ENCODE measurements at places on chromosomes 1 and 21. TPM values are rescaled to one million over a fixed set of nuclear protein-coding genes. Genes with fewer than 3 reads are reported as not detected.

DNA sequence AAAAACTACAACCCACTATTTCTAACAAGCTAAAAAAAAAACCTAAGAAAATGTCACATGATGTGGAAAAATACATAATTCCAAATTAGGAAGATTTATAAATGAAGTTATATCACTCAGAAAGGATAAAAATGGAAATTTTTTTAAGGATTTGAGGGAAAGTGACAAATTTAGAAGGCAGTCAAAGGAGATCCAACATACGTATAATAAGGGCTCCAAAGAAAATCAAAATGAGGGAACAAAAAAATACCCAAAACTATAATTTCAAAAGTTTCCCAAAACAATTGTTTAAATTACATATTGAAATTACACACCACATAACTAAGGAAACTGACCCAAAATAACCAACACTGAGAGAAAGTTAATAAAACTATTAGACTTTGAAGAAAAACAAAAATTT is 381.1 kb upstream of the KAZN start:
- H3K27me3 ChIP-seq, result no peaks in the 10 kb centered on the region
- no peak overlapping the region for H3K4me3 ChIP-seq
- no peak overlapping the region for H3K27ac ChIP-seq
- H3K4me1 ChIP-seq, result no peaks in the 10 kb centered on the region

DNA sequence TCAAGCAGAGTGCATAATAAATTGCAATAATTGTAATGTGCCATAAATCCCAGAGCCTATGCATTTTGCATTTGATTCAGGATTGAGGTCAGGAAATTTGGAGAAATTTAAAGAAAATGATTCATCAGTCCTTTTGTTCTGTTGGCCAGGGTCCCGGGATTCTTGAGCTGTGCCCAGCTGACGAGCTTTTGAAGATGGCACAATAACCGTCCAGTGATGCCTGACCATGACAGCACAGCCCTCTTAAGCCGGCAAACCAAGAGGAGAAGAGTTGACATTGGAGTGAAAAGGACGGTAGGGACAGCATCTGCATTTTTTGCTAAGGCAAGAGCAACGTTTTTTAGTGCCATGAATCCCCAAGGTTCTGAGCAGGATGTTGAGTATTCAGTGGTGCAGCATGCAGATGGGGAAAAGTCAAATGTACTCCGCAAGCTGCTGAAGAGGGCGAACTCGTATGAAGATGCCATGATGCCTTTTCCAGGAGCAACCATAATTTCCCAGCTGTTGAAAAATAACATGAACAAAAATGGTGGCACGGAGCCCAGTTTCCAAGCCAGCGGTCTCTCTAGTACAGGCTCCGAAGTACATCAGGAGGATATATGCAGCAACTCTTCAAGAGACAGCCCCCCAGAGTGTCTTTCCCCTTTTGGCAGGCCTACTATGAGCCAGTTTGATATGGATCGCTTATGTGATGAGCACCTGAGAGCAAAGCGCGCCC is 8.7 kb downstream of the PROX1 start:
- no peaks in the 10 kb centered on the region for H3K36me3 ChIP-seq
- H3K27ac ChIP-seq, result no peak overlapping the region
- DNase-seq, result peak; percentile 74
- H3K27me3 ChIP-seq, result peaks cover 7% of the 10 kb centered on the region

GRCh38 chr1:3053366-3053980 is 15.5 kb upstream of the PRDM16 start:
- no peaks in the 10 kb centered on the region for H3K4me1 ChIP-seq
- no peak overlapping the region for H3K4me3 ChIP-seq
- peak; percentile 16 for DNase-seq

DNA sequence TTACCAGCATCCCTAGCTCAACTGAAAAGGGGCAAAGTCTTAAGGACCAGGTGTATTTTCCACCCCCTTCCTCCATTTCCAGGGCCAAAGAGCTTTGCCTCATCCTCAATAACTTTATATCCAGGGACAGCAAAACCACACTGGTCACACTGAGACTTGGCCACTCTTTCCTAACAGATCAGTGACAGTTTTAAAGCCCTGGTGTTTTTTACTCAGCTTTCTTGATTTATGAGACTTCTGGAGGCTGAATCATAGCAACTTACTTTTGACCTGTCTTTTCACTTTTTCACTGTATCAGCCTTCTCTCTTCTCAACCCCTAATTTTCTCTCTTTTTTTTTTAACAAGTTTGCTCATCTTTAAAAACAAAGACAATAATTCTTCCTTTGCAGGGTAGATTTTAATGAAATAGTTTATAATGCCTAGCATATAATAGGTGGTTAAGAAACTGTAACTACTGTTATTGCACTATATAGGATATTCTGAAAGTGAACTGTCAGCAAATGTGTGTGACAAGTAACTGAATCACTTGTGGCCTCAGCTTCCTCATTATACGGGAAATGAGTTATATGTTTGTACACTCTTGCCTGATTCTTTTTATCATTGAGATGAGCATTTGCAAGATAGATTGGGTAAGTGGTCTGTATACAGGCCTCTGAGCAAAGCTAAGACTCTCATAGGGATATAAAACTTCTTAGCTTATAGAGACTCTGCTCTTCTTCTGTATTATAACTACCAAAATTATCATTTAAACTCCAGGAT is 19.7 kb upstream of the DYNLT5 start:
- no peak for DNase-seq
- H3K4me1 ChIP-seq, result peaks cover 27% of the 10 kb centered on the region
- H3K27ac ChIP-seq, result peak overlapping the region; percentile 75
- no peaks in the 10 kb centered on the region for H3K36me3 ChIP-seq

DNA sequence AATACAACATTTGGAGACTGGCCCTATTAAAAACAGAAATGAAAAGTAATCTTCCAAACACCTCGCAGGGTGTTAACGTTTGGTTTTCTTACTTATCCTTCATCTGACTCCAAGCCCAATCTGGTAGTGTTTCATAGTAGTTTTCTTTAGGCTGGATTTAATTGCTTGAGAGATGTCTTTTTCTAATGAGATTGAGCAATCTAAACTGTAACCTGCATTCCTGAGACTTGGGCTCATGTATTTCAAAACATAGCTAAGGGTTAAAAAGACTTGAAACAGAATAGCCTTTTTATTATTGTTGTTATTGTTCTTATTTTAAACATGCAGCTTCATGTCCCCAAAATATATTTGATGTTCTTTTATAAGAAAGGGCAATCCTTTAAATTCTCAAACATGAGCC is 278.9 kb downstream of the TGFB2 start:
- no peak overlapping the region for H3K27ac ChIP-seq
- no peaks in the 10 kb centered on the region for H3K4me1 ChIP-seq
- no peaks in the 10 kb centered on the region for H3K36me3 ChIP-seq
- no peak overlapping the region for H3K4me3 ChIP-seq

GRCh38 chr1:97042551-97042950 is 321.0 kb downstream of the PTBP2 start:
- H3K27me3 ChIP-seq, result no peaks in the 10 kb centered on the region
- H3K27ac ChIP-seq, result no peak overlapping the region
- H3K36me3 ChIP-seq, result no peaks in the 10 kb centered on the region
- DNase-seq, result no peak
- H3K4me3 ChIP-seq, result no peak overlapping the region
- H3K4me1 ChIP-seq, result no peaks in the 10 kb centered on the region

The KRTAP19-1 gene
- polyA plus RNA-seq, result not detected

The PADI6 gene
- not detected for polyA plus RNA-seq

All from left lung (tissue), 14 donors.